Common myeloid progenitor, CD34-positive (primary cell): ENCODE measurements at places on chromosomes 13 and 19.

GRCh38 chr19:6718741-6719539 is 1.5 kb downstream of the C3 start:
- DNase-seq: peak; percentile 76

- no peak for DNase-seq
These were observed 669.6 kb downstream of the DIAPH3 start for GRCh38 chr13:59494151-59494550.

DNA sequence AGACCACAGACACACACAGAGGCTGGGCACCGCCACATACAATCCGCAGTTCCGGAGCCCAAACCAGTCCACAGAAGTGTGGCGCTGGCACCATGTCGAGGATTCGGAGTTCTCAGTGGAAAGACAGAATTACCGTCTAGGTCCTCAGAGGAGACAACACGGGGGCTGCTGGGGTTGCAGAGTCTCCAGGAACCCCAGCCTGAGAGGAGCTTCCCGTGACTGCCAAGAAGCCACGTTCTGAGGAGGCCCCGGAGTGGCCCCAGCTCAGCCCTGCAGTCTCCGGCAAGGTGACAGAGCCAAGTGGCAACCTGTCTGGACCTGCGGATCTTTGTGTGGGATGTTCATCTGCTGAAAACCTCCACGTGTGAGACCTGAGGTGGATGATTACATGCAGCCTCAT is 7.3 kb upstream of the ADPRHL1 start:
- DNase-seq: no peak

GRCh38 chr19:11031421-11032070 is 57.7 kb upstream of the LDLR start:
- DNase-seq: no peak

GRCh38 chr13:38954844-38955243 is 35.8 kb downstream of the STOML3 start:
- no peak for DNase-seq

DNA sequence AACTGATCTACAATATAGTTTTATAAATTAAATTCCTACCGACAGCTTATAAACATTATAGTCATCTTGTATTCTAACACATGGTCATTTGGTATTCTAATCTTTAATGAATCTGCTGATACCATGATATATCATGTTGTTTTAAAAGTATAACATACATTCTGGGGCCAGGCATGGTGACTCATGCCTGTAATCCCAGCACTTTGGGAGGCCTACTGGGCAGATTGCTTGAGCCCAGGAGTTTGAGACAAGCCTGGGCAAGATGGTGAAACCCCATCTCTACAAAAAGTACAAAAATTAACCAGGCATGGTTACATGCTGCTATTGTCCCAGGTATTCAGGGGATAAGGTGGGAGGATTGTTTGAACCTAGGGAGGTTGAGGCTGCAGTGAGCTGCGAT is 3.1 kb downstream of the ZNF383 start:
- DNase-seq: no peak

GRCh38 chr13:33679658-33680012 is 138.3 kb upstream of the RFC3 start:
- DNase-seq: no peak

- no peak for DNase-seq
These were observed 13.9 kb upstream of the OVOL3 start for GRCh38 chr19:36097036-36097435.

DNA sequence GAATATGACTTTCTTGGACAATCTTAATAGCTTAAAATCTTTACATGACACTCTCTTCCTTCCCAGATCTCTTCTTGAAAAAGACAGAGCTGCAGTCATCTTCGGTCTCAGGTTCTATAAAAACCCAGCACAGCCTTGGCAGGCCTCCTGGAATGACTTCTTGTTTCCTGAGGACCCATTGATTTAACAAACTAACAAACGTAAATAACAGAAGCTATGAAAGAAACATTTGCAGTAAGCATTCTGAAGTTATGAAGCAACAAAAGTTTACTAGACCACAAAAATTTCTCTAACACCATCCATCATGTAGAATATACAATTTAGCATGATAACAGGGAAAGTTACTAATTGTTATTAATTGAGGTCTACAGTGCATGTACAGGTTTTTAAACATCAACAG is 62.8 kb upstream of the STARD13 start:
- no peak for DNase-seq

- DNase-seq: no peak
These were observed 22.9 kb upstream of the GPI start for GRCh38 chr19:34341935-34342680.

- peak; percentile 57 for DNase-seq
These were observed 39.6 kb downstream of the SHISA2 start for GRCh38 chr13:26011996-26012821.

GRCh38 chr13:75752826-75753225 is 116.7 kb downstream of the LMO7 start:
- no peak for DNase-seq

GRCh38 chr13:89968470-89968869 is 1379.0 kb upstream of the MIR17HG start:
- peak; percentile 37 for DNase-seq

GRCh38 chr13:71621174-71622124 is 245.6 kb downstream of the DACH1 start:
- no peak for DNase-seq

GRCh38 chr13:110343241-110343865 is 36.3 kb downstream of the COL4A2 start:
- DNase-seq: no peak

- peak; percentile 82 for DNase-seq
These were observed 1.0 kb downstream of the EPOR start for GRCh38 chr19:11382898-11383705.

- DNase-seq: no peak
These were observed 15.7 kb upstream of the CD177 start for GRCh38 chr19:43337737-43338136.

- peak; percentile 34 for DNase-seq
These were observed 22.5 kb upstream of the SHKBP1 start for GRCh38 chr19:40553885-40554857.

DNA sequence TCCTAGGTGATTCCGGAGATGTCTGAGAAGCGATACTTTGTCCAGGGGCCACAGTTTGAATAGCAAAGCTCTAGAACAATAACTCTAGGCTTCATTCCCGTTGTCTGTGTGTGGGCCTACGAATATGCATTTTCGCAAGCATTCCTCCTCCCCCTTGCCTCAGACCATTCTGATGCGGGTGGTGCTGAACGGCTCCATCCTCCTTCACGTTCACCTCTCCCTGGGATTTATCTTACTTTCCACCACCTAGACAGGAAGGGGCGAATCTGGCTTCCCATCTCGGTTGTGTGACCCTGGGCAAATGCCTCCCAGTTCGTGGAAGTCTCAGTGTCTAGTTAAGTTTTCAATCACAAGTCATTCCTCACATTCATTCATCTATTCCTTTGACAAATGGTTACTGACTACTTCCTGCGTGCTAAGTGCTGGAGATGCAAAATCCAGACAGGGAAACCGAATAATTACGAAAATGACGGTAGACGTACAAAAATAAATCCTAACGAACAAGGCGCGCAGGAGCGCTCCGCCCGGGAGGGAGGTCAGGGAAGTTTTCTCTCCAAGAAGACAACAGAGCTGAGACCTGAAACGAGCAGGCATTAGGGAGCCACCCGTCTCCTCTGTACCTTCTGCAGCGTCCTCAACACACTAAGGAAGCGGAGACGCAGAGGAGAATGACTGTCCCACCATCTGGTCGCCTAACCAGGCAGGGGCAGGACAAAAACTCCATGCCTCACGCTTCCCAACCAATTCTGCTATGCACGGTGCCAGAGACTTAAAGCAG is 1.3 kb upstream of the CNOT3 start:
- no peak for DNase-seq

- DNase-seq: peak; percentile 86
These were observed 26.7 kb upstream of the NANOS3 start for GRCh38 chr19:13849991-13850909.

DNA sequence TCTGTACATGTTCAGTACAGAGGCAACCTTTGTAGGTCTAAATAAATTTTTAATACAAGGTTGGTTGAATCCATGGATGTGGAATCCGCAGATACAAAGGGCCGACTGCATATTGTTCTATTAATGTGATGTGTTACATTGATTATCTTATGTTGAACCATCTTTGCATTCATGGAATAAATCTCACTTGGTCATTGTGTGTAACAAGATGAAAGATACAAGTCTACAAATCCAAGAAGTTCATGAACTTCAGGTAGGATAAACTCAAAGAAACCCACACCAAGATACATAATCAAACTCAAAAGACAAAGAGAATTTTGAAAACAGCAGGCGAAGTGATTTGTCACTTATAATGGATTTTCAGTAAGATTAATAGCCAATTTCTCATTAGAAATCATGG is 8.0 kb upstream of the TFDP1 start:
- no peak for DNase-seq

DNA sequence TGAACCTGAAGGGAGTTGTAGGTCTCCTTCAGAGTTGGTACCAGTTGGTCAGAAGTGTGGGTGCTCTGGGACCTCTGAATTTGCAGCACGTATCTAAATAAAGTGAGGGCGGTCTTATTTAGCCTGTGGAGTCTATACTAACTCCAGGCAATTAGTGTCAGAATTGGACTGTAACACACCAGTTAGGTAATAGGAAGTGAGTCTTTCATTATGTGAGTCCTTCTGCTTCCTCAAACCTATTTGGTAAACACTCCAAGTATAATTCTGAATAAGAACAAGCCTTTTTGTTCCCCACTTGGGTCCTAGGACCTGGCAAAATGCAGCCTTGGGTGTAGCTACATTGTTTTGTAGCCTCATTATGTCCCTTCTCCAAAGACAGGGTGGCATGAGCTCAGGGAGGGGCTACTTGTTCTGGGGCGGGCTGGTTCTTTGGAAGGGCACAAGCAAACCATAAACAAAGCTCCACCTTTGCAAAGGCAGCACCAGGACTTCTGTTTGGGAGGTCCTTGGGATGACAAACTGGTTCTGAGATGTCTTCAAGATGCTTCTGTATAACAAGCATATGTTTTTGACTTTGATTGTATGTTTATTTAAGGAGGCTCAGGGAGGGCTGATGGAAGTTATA is 418.0 kb downstream of the ZNF536 start:
- no peak for DNase-seq

DNA sequence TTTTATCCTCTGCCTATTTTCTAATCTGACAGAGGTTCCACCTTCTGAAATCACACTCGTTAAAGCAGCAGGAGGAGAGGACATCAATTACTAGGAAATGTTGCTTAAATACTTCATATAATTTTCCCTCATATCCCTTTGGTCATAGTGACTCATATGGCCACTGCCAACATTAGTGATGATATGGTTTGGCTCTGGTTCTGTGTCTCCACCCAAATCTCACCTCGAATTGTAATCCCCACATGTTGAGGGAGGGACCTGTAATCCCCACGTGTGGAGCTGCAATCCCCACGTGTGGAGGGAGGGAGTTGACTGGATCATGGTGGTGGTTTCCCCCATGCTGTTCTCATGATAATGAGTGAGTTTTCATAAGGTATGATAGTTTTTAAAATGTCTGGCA is 618.4 kb upstream of the SLITRK5 start:
- DNase-seq: no peak

DNA sequence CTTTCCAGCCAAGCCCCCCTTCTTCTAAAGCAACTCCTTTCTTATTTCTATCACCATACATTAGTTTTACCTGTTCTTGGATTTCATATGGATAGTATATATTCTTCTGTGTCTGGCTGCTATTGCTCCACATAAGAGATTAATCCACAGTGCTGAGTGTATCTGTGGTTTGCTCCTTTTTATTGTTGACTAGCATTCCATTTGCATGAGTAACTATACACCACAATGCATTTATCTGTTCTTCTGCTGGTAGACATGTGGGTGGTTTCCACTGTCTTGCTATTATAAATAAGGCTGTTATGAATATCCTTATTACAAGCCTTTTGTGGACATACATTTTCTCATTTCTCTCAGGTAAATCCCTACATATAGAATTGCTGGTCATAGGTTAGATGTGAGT is 138.2 kb downstream of the SLC7A1 start:
- peak; percentile 18 for DNase-seq

GRCh38 chr13:74251778-74252519 is 117.7 kb upstream of the KLF12 start:
- no peak for DNase-seq

DNA sequence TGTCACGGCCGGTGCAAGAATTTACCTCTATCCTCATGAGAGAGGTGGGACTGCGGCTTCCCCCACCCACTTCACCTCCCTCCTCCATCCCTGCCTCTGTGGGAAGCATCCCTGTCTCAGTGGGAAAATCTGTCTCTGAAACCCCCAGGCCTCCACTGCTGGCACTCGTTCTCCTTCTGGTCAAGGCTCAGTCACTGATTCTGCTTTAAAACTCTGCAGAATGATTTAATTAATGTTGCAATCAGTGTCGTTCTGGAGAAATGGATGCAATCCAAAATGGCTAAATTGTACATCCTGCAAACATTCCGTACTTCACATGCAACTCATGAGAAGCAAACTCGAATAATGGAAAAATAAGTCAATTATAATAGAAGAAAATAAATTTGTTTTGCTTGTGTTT is 5.6 kb downstream of the RASL11A start:
- no peak for DNase-seq

DNA sequence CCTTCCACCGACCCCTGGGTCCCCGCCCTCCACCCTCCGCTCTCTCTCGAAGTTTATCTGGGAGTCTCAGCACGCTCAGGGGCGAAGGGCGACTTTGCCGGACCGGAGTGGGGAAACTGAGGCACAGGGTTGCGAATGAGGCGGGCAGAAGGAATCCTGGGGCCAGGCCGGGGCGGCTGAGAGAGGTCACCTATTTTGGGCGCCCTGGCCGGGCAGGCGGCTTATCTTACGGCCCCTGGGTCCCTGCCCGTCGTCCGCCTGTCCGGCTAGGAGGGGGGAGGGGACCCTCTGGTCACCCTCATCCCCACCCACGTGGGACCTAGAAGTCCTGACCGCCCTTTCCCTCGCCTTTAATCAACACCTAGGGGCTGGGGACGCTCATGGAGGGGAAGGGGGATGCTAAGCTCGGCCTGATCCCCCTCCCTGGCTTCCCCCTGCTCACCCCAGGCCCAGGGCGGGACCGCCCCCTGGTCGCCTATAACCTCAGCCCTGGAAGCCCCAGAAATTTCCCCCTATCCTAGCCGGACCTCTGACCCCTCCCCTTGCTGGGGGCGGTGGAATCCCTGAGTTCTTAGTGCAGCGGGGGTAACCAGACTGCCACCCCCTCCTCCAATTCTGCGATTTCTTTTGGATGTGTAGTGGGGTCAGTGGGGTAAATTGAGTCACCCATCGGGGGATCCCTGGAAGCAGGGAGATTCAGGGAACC is 556 bp downstream of the TRIP10 start:
- no peak for DNase-seq

- no peak for DNase-seq
These were observed 73.9 kb downstream of the TNFRSF19 start for GRCh38 chr13:23644126-23644419.

DNA sequence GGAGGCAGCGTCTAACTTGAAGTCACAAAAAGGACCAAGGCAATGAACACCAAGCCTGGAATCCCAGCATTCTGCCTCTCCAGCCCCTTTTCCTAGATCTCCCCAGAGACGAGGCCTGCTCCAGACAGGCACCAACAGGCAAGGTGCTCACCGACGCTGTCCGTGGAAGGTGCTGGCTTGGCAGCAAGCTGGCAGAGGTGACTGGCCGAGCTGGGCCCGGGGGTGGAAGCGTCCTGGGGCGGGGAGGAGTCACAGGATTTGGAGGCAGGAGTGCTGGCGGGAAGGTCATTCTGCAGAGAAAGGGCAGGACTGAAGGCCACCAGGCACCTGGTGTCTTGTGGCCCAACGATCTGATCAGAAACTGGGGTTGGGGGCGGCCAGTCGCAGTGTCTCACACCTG is 18.2 kb downstream of the TLE2 start:
- no peak for DNase-seq
